Temporal lobe (tissue), 4 donors: ENCODE measurements at places on chromosomes 12 and 14. TPM values are rescaled to one million over a fixed set of nuclear protein-coding genes. Genes with fewer than 3 reads are reported as not detected.

CCND2 gene
- 145 TPM for total RNA-seq

SLC25A47 gene
- total RNA-seq = not detected

CMTM5 gene
- 1.5 TPM for total RNA-seq

PXMP2 gene
- 21.9 TPM for total RNA-seq

GPX2 gene
- not detected for total RNA-seq
